Esophagus squamous epithelium (tissue), 5 donors: ENCODE measurements at places on chromosomes 11 and 22.
A peak's percentile ranks its signal among the peaks of the same experiment; 100 is the strongest.

- no peak for DNase-seq
- no peaks in the 10 kb centered on the region for H3K36me3 ChIP-seq
- no peak overlapping the region for H3K27ac ChIP-seq
- peaks cover 40% of the 10 kb centered on the region for H3K27me3 ChIP-seq
Observed at GRCh38 chr22:48886604-48887393, 940.9 kb downstream of the BRD1 start.

DNA sequence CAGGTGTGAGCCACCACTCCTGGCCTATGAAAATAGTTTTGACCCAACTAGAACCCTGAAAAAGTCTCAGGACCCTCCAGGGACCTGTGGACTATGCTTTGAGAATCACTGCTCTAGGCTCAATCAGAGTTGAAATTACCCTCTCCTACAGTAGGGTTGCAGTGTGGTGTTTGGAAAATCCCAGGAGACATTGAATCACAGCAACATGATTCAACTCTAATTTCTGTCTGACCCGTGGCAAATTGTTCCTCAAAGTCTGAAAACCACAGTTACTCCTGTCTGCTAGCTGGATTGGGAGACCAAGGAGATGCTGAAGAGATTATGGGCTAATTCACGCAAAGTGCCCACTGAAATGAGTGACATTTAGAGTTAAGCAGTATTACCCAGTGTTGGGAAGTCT is 5.4 kb upstream of the MTMR3 start:
- DNase-seq = no peak
- H3K27me3 ChIP-seq = no peaks in the 10 kb centered on the region
- H3K4me3 ChIP-seq = no peak overlapping the region
- no peak overlapping the region for H3K27ac ChIP-seq

GRCh38 chr11:38304926-38305325 is 1706.9 kb upstream of the RAG2 start:
- no peak for DNase-seq
- H3K4me3 ChIP-seq = no peak overlapping the region
- no peaks in the 10 kb centered on the region for H3K4me1 ChIP-seq
- no peaks in the 10 kb centered on the region for H3K27me3 ChIP-seq

DNA sequence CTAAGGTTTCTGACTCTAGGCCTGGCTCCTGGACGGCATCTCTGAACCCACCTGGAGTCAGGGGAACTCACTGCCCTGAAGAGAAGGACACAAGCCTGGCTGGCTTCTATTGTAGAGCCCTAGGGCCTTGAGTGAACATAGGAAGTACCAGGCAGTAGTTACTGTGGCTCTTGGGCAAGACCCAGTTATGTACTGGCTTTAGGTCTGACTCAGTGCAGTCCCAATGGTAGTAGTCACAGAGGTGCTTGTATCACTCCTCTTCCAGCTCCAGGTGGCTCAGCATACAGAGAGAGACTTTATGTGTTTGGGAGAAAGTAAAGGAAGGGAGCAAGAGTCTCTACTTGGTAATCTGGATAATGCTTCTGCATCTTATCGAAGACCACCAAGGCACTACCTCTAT is 13.9 kb upstream of the PAK1 start:
- H3K27me3 ChIP-seq = no peaks in the 10 kb centered on the region
- DNase-seq = no peak
- H3K27ac ChIP-seq = no peak overlapping the region
- no peaks in the 10 kb centered on the region for H3K4me1 ChIP-seq
- H3K4me3 ChIP-seq = no peak overlapping the region

DNA sequence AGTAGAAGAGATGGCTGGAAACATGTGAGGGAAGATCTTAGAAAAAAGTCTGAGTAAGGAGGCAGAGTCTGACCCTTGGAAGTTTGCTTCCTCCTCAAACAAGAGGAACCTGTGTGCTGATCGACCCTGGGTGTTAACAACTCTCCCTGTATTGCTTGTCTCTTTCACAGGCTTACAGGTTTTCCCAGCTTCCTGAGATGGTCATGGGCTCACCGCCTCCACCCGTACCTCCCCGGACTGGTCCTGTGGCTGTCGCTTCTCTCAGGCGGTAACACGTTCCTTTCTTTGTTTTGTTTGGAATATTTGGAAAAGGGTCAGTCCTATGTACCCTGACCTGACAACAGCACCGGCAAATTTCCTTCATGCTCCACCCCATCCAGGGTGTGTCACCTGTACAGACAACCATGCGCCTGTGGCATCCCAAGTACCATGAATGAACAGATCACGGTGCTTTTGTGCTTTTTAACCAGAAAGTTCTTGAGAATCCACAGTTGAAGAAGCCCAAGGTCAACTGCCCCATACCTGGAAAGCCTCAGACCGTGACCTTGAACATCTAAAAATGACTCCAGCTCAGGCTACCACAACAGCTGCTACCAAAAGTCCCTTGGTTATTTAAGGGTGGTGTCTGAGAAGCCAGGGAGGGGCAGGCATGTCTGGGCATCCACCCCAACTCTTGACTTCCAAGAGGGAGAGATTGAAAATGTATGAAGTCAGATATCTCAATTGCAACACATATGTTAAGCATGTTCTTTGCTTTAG is 44.6 kb downstream of the C11orf91 start:
- H3K27ac ChIP-seq = peak overlapping the region; percentile 74
- H3K4me1 ChIP-seq = peaks cover 26% of the 10 kb centered on the region
- H3K4me3 ChIP-seq = no peak overlapping the region
- H3K27me3 ChIP-seq = no peaks in the 10 kb centered on the region
- no peaks in the 10 kb centered on the region for H3K36me3 ChIP-seq

GRCh38 chr11:103798026-103798425 is 238.4 kb upstream of the DDI1 start:
- H3K36me3 ChIP-seq = no peaks in the 10 kb centered on the region
- H3K4me3 ChIP-seq = no peak overlapping the region
- H3K27me3 ChIP-seq = no peaks in the 10 kb centered on the region
- H3K4me1 ChIP-seq = no peaks in the 10 kb centered on the region
- no peak for DNase-seq

GRCh38 chr11:85896876-85897275 is 41.7 kb downstream of the CCDC83 start:
- no peaks in the 10 kb centered on the region for H3K36me3 ChIP-seq
- no peak overlapping the region for H3K27ac ChIP-seq
- H3K27me3 ChIP-seq = no peaks in the 10 kb centered on the region
- DNase-seq = no peak
- H3K4me1 ChIP-seq = no peaks in the 10 kb centered on the region

GRCh38 chr11:111851636-111852035 is 19.7 kb downstream of the ALG9 start:
- peaks cover 7% of the 10 kb centered on the region for H3K4me1 ChIP-seq
- no peaks in the 10 kb centered on the region for H3K27me3 ChIP-seq
- no peak overlapping the region for H3K4me3 ChIP-seq
- H3K36me3 ChIP-seq = peaks cover 8% of the 10 kb centered on the region
- no peak overlapping the region for H3K27ac ChIP-seq
- DNase-seq = no peak

- no peak overlapping the region for H3K4me3 ChIP-seq
- DNase-seq = no peak
- no peaks in the 10 kb centered on the region for H3K27me3 ChIP-seq
- H3K27ac ChIP-seq = no peak overlapping the region
- no peaks in the 10 kb centered on the region for H3K36me3 ChIP-seq
- no peaks in the 10 kb centered on the region for H3K4me1 ChIP-seq
Observed at GRCh38 chr22:22666307-22667091, 22.1 kb downstream of the GGTLC2 start.

GRCh38 chr11:66443602-66444001 is 5.0 kb upstream of the MRPL11 start:
- H3K4me1 ChIP-seq = no peaks in the 10 kb centered on the region
- DNase-seq = no peak
- no peaks in the 10 kb centered on the region for H3K27me3 ChIP-seq

- peaks cover 57% of the 10 kb centered on the region for H3K4me1 ChIP-seq
- no peaks in the 10 kb centered on the region for H3K36me3 ChIP-seq
- no peaks in the 10 kb centered on the region for H3K27me3 ChIP-seq
- peak within 1 kb of the TSS; percentile 97 for H3K4me3 ChIP-seq
Observed at GRCh38 chr11:68460741-68461574, at the start of gene PPP6R3. PPP6R3 (plus strand) TSS chr11:68460752; CDS start chr11:68537665, 76,913 bp downstream.

GRCh38 chr11:31619980-31620379 is 110.4 kb downstream of the ELP4 start:
- H3K27me3 ChIP-seq = no peaks in the 10 kb centered on the region
- H3K4me1 ChIP-seq = no peaks in the 10 kb centered on the region
- H3K27ac ChIP-seq = no peak overlapping the region
- H3K36me3 ChIP-seq = no peaks in the 10 kb centered on the region
- H3K4me3 ChIP-seq = no peak overlapping the region
- DNase-seq = no peak

DNA sequence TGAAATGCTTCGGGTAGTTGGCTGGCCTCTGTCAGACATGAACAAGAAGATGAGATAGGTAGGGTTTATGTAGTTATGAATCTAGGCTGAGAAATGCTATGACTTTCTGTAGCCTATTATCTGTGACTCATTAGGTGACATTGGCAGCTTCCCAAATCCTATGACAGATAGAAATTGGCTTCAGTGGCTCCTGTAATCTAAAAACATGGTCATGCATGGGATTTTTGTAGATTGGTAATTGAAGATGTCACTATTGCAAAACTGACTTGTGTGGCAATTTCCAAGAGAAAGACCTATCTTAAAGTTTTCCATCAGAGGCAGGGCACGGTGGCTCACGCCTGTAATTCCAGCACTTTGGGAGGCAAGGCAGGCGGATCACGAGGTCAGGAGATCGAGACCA is 29.4 kb upstream of the GRIK4 start:
- H3K27ac ChIP-seq = no peak overlapping the region
- H3K36me3 ChIP-seq = peaks cover 19% of the 10 kb centered on the region
- no peak overlapping the region for H3K4me3 ChIP-seq
- H3K4me1 ChIP-seq = no peaks in the 10 kb centered on the region
- no peak for DNase-seq

- H3K36me3 ChIP-seq = peaks cover 14% of the 10 kb centered on the region
- no peak overlapping the region for H3K4me3 ChIP-seq
- peaks cover 8% of the 10 kb centered on the region for H3K4me1 ChIP-seq
Observed at GRCh38 chr11:78654071-78654470, 79.4 kb upstream of the NARS2 start.

- no peak overlapping the region for H3K27ac ChIP-seq
- no peaks in the 10 kb centered on the region for H3K36me3 ChIP-seq
- no peak overlapping the region for H3K4me3 ChIP-seq
- H3K4me1 ChIP-seq = no peaks in the 10 kb centered on the region
- no peak for DNase-seq
- H3K27me3 ChIP-seq = no peaks in the 10 kb centered on the region
Observed at GRCh38 chr11:60301178-60301577, 20.7 kb downstream of the MS4A4A start.

DNA sequence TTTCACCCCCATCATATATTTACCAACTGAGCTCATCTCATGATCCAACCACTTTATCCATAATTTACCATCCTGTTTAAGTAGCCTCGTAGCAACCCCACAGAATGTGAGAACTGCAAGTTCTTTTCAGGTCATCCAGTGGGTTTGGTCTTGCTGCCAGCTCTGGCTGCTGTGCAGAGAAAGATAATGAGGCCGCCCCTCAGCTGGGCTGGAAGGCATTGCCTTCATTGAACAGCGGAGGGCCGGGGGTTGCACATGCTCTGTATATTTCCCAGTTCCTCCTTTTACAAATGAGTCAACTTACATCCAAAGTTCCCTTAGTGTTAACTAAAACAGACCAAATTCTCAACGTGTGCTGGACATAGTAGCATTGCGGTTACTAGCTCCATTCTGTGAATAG is 96.7 kb downstream of the SYN3 start:
- no peak for DNase-seq
- no peak overlapping the region for H3K27ac ChIP-seq

- no peaks in the 10 kb centered on the region for H3K4me1 ChIP-seq
- no peak overlapping the region for H3K27ac ChIP-seq
- H3K4me3 ChIP-seq = no peak overlapping the region
- no peak for DNase-seq
- no peaks in the 10 kb centered on the region for H3K27me3 ChIP-seq
- no peaks in the 10 kb centered on the region for H3K36me3 ChIP-seq
Observed at GRCh38 chr11:127524618-127525017, 524.0 kb upstream of the KIRREL3 start.

DNA sequence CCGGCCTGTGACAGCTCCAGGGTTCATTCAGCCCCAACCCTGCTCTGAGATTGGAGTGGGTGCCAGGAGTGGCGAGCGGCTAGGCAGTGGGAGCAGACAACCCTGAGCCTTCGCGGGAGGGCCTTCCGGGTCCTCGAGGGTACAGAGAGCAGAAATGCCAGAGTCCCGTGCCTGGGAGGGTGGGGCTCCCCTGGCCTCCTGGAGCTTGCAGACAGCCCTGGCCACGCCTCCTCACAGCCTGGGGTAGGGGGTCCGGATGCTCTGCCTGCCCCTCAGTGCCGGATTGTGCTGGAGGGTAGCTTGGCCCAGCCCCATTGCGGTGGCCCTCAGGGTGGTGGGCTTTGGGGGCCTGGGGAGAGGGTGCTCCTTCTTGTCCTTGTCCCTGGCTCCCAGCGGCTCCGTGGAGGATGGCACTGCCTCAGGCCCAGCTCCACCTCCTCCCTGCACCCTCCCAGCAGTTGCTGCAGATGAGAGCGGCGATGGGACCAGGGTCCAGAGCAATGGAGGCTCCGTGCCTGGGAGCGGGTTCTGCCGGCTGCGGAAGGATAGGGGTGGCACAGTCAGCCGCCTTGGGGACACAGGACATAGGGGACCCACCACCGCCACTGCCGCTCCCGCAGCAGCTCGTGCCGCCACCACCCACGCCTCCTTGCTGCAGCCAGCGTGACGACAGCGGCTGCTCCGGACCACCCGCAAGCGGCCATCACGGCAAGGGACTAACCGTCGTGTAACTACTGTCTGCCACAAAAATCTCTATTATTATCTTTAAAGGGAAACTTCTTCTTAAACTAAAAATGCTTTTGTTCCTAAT is 34.9 kb upstream of the OR10G7 start:
- H3K4me3 ChIP-seq = no peak overlapping the region
- no peaks in the 10 kb centered on the region for H3K27me3 ChIP-seq
- DNase-seq = no peak

DNA sequence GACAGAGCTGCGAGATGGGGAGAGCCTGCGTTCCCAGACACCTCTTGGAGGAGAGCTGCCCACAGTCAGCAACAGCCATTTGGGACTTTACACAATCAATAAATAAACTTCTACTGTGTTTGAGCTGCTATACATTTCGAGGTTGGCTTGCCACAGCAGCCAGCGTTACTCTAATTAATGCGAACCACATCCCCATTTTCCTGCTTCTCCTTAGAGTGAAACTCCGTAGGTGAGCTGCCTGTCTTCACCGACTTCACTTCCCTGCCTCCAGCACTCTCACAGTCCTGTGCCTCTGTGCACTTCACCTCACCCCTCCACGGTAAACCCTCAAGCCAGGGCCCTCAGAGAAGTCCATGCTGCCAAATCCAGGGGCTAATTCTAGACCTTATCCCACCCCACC is 5.9 kb upstream of the SLC22A12 start:
- H3K4me1 ChIP-seq = no peaks in the 10 kb centered on the region
- H3K27ac ChIP-seq = no peak overlapping the region
- no peak overlapping the region for H3K4me3 ChIP-seq
- H3K27me3 ChIP-seq = no peaks in the 10 kb centered on the region
